ENCODE measurements at places on chromosomes 5 and 9.
A peak's percentile ranks its signal among the peaks of the same experiment; 100 is the strongest.

DNA sequence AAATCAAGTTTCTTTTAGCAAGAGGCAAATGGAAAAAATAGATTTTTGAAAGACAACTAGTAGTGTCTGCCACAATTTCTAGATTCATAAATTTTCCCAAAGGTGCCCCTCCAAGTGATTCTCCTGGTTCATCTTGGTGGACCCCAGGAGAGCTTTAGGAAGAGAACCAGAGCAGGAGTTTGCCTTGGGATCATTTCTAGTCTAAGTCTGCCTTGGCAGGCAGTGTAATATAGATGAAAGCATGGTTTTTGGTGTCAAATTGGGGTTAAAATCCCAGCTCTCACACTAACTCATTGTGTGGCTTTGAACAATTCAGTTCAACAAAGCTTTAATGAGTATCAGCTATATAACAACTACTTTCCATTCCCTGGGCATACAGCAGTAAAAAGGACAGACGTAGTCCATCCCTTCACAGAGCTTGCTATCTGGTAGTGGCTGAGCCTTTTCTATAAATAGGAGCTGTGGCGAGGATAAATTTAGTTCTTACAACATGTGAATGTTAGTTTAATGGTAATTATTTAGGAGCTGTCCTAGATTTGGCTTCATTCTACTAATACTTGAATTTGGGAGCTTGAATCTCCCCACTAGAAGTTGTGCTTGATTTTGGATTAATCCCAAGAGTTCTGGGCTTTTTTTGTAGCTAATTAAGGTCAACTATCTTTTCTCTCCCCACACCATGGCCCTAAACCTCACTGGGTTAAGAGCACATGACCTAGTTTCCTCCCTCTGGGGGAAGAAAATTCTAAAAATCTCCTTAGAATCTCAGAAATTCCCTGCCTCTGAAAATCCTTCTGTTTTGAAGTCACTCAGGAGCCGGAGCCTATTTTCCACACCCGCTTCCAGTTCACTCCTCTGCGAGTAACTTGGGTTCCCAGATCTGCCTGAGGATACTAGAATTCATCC is 197.8 kb downstream of the PCSK1 start:
- H3K27ac ChIP-seq: no peak overlapping the region
- H3K36me3 ChIP-seq: no peaks in the 10 kb centered on the region
- H3K27me3 ChIP-seq: peaks cover 2% of the 10 kb centered on the region
- no peak overlapping the region for H3K4me3 ChIP-seq

DNA sequence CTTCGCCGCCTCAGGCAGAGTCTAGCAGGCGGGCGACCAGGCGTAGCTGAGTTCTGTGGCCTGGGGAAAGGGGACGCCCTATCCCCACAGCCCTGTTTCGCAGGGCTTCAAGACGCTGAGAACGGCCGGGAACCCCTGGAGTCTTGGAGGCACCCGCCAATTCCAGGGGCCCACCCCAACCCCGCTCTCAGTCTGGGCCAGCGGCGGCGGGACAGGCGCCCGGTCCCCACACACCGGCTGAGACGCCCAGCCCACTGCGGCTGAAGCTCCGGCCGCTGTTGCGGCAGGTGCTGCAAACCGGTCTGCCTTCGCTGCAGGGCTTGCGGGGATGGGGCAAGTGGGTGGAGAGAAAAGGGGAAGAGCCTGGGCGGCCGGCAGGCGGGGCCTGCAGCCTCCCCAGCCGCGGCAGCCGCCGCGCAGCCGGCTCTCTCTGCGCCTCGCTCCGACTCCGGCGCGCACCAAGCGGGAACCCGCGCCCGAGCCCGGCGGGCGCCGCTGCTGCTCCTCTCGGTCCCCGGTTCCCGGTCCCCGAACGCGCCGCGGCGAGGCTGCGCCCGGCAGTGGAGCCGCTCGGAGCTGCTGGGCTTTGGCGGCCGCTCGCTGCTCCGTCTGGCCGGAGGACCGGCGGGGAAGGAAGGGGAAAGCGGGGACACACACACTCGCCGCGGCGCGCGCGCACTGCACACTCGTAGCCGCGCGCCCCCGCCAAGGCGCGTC is at the start of gene PIP5K1B:
Gene PIP5K1B (plus strand): TSS at position 427 of the 717 bp plus-strand sequence. CDS start 117,375 bp downstream, outside the sequence.
- H3K36me3 ChIP-seq: no peaks in the 10 kb centered on the region
- H3K4me3 ChIP-seq: peak within 1 kb of the TSS; percentile 78
- H3K4me1 ChIP-seq: peaks cover 13% of the 10 kb centered on the region
- DNase-seq: peak; percentile 56

DNA sequence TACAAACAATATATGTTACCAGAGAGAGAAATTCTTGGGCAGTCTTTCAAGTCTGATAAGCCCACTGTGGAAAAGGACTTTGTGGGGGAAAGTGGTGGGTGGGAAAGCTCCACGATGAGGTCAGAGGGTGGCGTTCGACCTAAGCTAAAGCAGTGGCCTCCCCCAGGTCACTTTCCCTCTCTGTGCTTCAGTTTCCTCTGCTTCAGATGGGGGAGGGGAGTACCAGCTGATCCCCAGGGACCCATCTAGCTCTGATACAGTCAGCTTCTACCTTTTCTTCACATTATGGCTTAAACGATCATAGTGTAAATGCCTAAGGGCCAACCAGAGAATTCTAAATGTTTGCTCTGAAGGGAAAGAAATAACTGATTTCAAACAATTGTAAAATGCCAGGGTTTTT is 36.6 kb upstream of the ARSB start:
- H3K27ac ChIP-seq: no peak overlapping the region
- H3K4me1 ChIP-seq: peaks cover 5% of the 10 kb centered on the region
- H3K4me3 ChIP-seq: no peak overlapping the region
- no peaks in the 10 kb centered on the region for H3K36me3 ChIP-seq

DNA sequence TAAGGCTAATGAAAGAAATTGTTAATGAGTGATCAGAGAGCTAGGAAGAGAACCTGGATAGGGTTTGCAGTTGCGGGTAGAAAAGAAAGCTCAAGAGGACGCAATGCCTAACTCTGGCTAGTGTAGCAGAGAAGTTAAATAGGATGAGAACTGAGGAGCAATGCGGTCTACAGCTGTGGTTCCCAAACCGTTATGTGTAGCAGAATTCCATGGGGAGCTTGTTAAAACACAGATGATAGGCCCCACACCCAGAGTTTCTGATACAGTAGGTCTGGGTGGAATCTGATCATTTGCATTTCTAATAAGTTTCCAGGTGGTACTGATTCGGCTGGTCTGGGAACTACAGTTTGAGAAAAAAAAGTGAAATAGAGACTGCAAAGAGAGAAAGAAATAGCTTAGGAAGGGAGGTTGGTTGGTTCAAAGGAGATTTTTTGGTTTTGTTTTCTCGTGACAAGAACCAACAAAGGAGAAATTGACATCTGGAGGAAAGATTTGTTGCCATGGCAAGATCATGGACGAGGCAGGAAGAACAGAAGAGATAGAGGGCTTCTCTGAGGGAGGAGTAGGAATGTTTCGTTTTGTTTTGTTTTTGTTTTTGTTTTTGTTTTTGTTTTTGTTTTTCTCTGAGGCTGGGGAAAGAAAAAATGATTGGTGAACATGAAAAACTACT is 276.1 kb downstream of the ARRDC3 start:
- no peak overlapping the region for H3K27ac ChIP-seq
- DNase-seq: no peak
- H3K4me1 ChIP-seq: no peaks in the 10 kb centered on the region
- peaks cover 9% of the 10 kb centered on the region for H3K27me3 ChIP-seq
- H3K36me3 ChIP-seq: no peaks in the 10 kb centered on the region

DNA sequence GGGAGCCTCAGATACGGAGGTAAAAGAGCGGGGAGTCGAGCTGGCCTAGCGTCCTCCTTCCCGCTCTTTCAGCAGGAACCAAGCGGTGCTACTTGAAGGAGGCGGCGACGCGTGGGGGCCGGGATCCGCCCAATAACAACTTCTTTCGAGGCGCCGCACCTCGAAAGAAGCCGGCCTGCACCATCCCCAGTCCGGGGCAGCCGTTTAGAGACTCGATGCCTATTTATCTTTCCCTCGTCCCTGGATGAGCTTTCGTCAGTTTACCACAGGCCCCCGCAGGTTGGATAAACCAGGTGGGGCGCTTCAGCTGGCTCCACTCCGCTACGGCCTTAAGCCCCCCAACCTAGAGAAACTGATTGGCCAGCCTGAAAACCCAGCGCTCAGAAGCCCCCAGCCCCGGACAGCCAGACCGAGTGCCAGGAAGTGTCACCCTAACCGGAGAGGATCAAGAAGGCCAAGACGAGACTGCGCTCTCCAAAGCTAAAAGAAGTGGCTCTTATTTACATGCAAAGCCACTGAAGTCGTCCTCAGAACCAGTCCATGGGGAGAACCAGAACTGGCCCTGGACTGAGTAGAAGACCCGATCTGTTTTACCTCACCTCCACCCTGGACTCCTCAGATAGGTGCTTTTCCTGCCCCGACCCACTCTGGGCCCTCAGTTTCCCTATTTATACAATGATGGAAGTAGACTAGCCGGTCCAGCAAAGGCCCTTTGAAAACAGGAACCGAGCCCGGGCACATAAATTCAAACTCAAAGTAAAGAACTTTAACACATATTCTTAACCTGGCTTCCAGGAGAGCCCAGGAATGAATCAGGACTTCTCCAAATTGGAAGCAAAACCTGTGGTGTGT is 1.4 kb downstream of the HAND1 start:
- H3K36me3 ChIP-seq: peaks cover 2% of the 10 kb centered on the region
- H3K27me3 ChIP-seq: peaks cover 81% of the 10 kb centered on the region
- H3K4me3 ChIP-seq: peak overlapping the region; percentile 13

GRCh38 chr9:29129763-29130162 is 1556.5 kb upstream of the C9orf72 start:
- DNase-seq: no peak
- H3K4me3 ChIP-seq: no peak overlapping the region
- no peaks in the 10 kb centered on the region for H3K36me3 ChIP-seq

DNA sequence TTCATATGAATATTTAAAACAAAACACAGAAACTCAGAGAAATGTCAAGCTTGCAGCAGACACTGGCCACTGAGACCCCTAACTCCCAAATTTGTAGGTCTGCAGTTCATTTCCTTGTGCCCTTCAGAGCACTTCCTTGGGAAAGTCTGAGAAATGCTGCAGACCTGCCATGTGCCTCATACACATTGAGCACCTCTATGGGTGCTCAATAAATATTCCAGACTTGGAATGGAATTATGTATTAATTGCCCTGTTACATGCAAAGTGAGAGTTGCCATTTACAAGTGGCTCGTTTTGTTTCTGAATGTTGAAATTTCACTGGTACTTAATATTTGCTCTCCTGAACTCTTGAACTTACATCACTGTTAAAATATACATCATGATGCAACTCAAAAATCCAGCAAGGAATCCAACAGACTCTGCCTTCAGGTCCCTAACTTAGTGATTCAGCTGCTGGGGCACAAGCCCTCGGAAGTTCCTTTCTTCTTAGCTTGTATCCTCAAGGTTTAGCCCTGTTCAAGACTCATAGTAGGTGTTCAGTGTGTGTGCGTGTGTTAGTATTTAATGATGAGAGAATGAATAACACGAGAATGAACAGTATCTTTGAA is 90.6 kb downstream of the PTCD2 start:
- H3K27ac ChIP-seq: no peak overlapping the region
- H3K4me3 ChIP-seq: no peak overlapping the region
- no peaks in the 10 kb centered on the region for H3K4me1 ChIP-seq
- H3K27me3 ChIP-seq: peaks cover 6% of the 10 kb centered on the region
- DNase-seq: no peak

DNA sequence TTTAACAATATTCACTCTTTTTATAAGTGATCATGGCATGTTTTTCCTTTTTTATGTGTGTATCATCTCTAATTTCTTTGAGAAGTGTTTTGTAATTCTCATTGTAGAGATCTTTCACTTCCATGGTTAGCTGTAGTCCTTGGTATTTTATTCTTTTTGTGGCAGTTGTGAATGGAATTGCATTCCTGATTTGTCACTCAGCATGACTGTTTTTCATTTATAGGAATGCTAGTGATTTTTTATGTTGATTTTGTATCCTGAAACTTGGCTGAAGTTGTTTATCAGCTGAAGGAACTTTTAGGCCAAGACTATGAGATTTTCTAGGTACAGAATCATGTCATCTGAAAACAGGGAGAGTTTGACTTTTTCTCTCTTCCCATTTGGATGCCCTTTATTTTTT is 13.1 kb upstream of the SPINK13 start:
- H3K27me3 ChIP-seq: no peaks in the 10 kb centered on the region
- no peak overlapping the region for H3K27ac ChIP-seq
- H3K4me3 ChIP-seq: no peak overlapping the region
- no peaks in the 10 kb centered on the region for H3K36me3 ChIP-seq
- no peak for DNase-seq
- no peaks in the 10 kb centered on the region for H3K4me1 ChIP-seq

DNA sequence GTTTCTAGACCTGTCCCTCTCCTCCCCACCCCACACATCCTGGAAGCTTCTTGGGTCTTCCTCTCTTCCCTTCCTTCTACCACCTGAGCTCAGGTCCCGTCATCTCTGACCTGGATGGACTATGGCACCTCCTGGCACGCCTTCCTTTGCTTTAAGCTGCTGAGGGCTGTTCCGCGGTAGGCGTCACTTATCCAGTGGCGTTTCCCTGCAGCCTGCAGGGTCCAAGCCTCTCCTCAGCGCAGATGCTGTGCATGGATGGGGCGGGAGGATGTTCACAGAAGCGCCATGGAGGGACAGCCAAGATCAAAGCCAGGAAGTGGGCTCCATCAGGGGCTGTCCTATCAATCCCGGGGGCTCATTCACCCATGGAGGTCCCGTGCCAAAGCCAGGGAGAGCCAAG is 23.8 kb upstream of the CNOT6 start:
- H3K4me3 ChIP-seq: no peak overlapping the region
- DNase-seq: no peak
- H3K36me3 ChIP-seq: no peaks in the 10 kb centered on the region
- H3K27me3 ChIP-seq: peaks cover 4% of the 10 kb centered on the region
- H3K4me1 ChIP-seq: no peaks in the 10 kb centered on the region

DNA sequence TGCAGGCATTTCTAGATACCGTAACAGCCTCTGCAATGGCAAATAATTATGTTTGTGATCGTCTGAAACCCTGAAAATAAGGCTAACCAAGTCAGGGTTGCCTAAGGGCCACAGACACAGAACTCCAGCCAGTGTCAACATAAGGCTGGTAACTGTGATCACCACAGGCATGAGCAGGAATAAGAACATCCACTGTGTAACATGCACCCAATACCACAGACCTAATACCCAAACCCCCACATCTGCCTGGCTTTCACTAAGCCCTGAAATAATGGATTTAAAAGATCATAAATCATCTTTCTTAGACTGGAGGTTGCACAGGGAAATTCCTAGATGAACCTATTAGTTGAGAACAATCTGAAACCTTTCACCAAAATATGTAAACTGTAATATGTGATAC is 394.5 kb downstream of the NFIB start:
- no peaks in the 10 kb centered on the region for H3K4me1 ChIP-seq
- no peak for DNase-seq
- no peak overlapping the region for H3K4me3 ChIP-seq
- H3K27me3 ChIP-seq: no peaks in the 10 kb centered on the region

- H3K4me1 ChIP-seq: no peaks in the 10 kb centered on the region
- H3K4me3 ChIP-seq: no peak overlapping the region
- H3K27ac ChIP-seq: no peak overlapping the region
- H3K36me3 ChIP-seq: no peaks in the 10 kb centered on the region
- DNase-seq: no peak
- H3K27me3 ChIP-seq: no peaks in the 10 kb centered on the region
Measured at GRCh38 chr5:120153551-120153950, 310.5 kb upstream of the PRR16 start.

- H3K4me1 ChIP-seq: no peaks in the 10 kb centered on the region
- no peak for DNase-seq
- H3K36me3 ChIP-seq: no peaks in the 10 kb centered on the region
- H3K4me3 ChIP-seq: no peak overlapping the region
- H3K27me3 ChIP-seq: no peaks in the 10 kb centered on the region
Measured at GRCh38 chr5:66209794-66210193, 65.7 kb downstream of the SREK1 start.

- no peak overlapping the region for H3K27ac ChIP-seq
Measured at GRCh38 chr5:168047043-168047668, 244.3 kb upstream of the WWC1 start.

Measured in activated CD8-positive, alpha-beta T cell treated with anti-CD3 and anti-CD28 coated beads, Interleukin-2, amount 10 ng/mL, durations not matched to agents 7 days and 5 days (primary cell).